RCC 7860 (cell line): ENCODE measurements at places on chromosomes 5 and 9.

- no peak for DNase-seq
Observed at GRCh38 chr9:131590449-131590848, 45.1 kb downstream of the PRRT1B start.

DNA sequence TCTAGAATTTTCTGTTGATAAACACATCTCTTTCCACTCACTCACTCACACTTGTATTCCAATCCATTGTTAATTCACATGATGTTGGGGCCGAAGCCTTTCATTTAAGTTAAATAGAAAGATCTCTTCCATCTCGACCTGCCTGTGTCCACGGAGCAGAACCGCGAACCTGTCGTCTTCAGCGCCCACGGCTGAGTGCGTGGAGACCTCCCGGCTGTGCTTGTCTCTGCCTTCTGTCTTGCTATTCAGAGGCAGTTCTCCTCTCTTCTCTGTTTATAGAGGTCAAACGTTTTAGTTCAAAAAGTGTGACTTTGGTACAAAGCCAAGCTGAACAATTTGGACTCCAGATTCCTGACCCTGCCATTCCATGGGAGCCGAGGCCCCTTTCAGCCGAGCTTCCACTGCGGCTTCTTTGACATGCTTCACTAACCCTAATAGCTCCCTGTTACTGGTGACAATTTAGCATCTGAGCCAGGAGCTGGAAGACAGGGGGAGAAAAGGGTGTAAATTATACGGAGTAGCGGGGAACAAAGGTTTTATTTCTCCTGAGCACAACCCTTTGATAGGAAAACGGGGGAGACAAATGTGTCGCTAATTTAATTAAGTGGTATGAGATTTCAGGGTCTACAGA lies 314.4 kb upstream of the IRX4 start:
- DNase-seq: no peak

DNA sequence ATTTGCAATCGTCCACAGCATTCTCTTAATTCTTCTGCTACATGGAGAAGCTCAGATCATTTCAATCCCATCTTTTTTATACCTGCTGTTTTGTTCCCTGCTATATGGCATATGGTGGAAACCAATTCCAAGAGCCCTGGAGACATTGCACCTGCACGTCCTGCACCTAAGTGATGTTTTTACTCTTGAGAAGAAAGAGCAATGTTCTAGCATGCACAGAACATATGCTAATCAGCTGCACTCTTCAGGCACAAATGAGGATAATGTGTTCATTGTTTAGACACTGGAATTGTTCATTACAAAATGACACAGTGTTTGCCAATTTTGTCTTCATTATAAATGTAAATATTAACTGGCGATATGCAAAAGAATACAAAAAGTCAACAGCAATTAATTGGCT lies 935.8 kb downstream of the TLE4 start:
- no peak for DNase-seq

- no peak for DNase-seq
Observed at GRCh38 chr9:95067897-95068296, 249.6 kb downstream of the FANCC start.

GRCh38 chr5:172827841-172828240 lies 6.2 kb upstream of the ERGIC1 start:
- no peak for DNase-seq

- DNase-seq: no peak
Observed at GRCh38 chr9:122246666-122247065, 17.9 kb upstream of the LHX6 start.

DNA sequence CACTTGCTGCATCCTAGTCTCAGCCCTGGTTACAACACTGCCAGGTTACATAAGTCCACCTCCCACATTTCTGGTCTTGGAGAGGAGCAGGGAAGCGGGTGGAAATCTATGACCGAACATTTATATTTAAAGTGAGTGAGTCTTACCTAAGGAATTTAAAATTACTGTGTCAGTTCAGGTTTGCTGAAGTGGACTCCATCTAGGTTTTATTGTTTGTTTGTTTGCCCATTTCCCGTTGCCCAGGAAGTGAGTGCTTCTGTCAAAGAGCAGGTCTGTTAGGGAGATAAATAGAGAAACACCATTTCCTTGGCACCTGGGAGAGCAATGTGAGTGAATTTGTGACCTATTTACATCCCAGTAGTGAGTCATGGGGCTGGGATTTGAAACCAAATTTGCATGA lies 179.5 kb downstream of the KIF4B start:
- DNase-seq: no peak

DNA sequence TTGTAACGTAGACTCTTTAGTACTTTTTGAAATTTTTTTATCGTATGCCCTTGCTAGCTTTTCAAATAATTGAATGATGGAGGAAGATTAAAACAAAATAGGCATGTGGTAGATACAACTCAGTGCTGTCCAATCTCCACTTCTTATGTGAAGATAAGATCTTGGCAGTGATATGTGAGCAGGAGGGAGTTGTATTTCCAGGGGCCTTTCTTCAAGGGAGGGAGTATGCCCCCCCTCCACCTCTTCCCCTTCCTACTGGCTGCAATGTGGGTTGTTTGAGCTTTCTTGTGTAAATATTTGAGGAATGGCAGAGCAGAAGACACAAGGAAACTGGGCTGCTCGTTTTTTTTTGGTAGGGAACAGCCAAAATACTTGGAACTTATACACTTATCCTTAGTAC lies 374.9 kb downstream of the PSAT1 start:
- DNase-seq: no peak

GRCh38 chr9:84278130-84278529 lies 62.4 kb downstream of the SLC28A3 start:
- DNase-seq: peak; percentile 51

- DNase-seq: no peak
Observed at GRCh38 chr5:76716456-76717157, 681 bp downstream of the F2R start.

GRCh38 chr5:61599370-61600122 lies 267.5 kb downstream of the ZSWIM6 start:
- no peak for DNase-seq

DNA sequence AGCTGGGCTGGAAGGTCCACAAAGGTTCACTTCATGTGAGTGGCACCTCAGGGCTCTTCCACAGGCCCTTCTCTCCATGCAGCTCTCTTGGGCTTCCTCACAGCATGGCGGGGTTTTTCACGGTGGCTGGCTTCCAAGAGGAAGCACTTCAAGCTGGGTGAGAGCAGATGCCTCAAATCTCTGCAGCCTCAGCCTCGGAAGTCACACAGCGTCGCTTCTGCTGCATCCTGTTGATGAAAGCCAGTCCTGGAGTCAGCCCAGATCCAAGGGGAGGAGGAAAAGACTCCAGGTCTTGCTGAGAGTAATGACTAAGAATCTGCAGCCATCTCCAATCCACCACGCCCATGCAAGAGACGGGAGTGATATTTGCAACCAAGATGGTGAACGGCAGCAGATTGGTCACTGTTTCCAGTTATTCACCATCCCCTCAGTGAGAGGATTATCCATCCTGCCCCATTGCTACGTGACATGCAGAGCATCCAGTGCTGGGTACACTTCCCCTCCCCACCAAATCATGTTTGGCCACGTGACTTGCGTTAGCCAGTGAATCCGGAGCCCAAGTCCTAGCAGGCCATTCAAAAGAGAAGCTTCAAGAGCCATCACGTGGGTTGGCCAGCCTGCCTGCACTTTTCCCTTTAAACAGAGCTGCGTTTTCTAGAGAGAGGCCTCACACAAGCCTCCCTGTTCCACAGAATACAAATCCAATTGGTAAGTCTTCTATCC lies 173.9 kb downstream of the C9orf50 start:
- DNase-seq: no peak

DNA sequence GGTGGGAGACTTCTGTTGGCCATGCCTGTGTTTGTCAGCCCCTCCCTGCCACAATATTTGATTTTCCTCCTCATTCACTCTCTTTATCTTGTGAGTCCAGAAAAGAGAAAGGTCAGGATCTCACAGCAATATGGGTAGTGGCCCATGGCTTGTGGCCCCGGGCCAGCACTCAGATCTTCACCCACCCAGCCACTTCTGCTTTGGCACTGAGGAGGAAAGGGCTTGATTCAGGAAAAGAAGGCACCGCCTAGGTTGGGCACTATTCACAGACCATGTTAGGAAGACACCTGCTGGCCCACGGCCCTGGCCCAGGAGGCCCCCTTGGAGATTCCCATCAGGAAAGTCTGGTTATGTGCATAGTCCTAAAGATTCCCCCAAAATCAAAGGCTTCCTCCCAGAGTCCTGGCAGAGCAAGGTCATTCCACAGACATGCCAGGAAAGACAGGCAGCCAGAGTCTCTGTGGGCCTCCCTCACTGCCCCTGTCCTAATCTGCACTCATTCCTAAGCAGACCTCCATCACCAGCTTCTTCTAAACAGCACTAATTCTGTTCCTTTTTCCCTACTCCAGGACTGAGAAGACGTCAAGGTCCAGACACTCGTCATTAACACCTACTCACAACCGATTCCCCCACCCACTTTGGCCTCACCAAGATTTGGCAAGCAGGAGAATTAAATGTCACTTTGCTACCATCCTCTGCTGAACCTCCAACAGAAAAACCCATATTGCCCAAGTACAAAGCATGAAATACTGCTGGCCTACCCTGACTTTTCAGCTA lies 179.3 kb downstream of the DEPDC1B start:
- DNase-seq: no peak
